Stimulated activated CD4-positive, alpha-beta T cell treated with anti-CD3 and anti-CD28 coated beads, Interleukin-15, amount 100 ng/mL, for 1 hour (primary cell): ENCODE measurements at places on chromosomes 6 and 20.

- no peak for DNase-seq
These were observed 84.4 kb downstream of the WASF1 start for GRCh38 chr6:110095101-110095500.

- DNase-seq, result no peak
These were observed 16.5 kb downstream of the SNHG17 start for GRCh38 chr20:38418509-38419204.

DNA sequence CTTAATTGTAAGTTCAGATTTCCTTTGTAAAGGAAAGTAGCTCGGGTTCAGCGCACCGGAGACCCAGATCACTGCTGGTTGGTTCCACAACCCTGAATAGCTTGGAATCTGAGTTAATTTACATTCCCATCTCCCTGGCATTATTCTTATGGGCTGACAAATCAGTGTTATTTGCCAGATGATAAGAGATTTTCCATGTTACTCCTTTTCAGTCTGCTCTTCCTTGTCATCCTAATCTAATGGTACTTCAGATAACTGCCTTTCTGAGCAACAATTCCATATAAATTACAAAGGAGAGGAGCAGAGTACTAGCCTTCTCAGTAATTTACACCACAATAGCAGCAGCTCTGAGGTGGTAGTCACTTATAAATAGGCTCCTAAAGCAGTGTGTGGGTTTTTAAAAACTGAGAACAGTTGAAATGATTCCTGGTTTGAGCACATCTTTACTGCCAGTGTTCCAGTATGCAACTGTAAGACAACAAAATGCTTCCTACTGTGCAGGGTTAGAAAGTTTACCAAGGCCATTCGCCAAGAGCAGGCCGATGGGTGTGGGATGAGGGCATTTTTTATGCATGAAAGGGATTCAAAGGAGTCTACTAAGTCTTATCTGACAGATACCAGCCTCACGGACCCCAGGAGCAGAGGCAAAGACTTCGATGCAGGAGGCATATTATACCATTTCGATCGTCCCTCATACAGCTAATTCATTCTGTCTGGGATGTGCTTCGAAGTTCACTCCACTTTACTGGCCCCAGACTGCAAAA is 89.7 kb downstream of the NDUFAF5 start:
- DNase-seq, result no peak

GRCh38 chr6:95408111-95408510 is 169.2 kb upstream of the MANEA start:
- DNase-seq, result no peak

GRCh38 chr20:32149566-32150170 is 40.2 kb downstream of the TM9SF4 start:
- DNase-seq, result no peak

DNA sequence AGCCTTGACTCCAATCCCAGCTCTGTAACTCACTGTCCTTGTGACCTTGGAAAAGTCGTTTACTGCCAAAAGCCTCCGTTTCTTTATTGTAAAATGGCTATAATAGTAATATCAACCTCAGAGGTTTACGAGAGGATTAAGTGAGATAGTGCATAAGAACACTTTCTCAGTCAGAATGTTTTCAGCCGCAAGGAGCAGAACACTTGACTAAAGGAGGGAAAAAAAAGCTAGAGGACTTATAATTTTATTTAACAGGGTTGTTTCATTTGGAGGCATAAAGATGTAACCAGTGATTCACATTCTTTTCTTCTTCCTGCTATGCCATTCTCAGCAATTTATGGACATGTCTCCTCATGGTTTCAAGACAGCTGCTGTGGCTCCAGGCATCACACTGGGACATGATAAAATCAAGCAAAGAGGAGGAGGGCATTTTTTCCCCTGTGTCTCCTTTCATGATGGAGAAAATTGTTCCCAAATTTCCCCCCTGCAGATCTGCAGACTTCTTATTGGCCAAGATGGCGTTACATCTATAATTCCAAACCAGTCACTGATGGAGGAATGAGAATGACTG is 143.0 kb upstream of the PTPN1 start:
- DNase-seq, result no peak

GRCh38 chr6:111090766-111091165 is 3.5 kb downstream of the SLC16A10 start:
- DNase-seq, result no peak

- DNase-seq, result no peak
These were observed 72.1 kb downstream of the MANEA start for GRCh38 chr6:95649451-95649850.

- no peak for DNase-seq
These were observed 28.9 kb downstream of the ESF1 start for GRCh38 chr20:13755809-13756208.

DNA sequence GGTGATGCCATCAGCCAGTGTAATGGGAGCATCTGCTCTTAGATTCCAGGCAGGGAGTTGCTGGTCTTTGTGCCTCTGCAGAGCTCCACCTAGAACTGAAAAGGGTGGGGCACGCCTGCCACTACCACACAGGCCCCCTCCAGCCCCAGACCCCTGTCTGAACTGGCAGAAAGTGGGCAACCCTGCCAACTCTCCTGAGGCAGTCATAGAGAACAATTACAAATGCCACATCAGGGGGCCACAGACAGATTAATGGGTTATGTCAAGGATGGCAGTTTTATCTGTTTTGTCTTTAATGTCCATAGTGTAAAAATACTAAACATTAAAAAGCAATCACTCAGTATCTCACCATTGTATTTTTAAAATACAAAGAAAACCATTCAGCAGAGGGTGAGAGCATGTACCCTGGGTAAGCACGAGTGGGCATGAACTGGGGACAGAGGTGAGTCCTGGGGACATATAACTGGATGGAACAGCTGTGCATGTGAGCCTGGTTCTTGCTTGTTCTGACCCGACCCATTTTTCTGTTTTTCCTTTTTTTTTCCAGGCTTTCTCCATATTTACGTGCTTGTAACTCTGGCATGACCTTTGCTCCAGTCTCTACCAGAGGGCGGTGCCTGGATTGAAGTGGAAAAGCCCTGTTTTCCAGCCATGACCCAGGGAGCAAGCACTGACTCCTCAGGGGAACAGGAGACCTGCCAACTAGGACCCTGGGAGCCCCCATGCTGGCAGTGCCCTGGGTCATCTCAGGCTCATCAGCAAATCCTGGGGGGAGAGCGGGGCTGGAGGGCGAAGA is 8.2 kb downstream of the TRAF3IP2 start:
- no peak for DNase-seq

- no peak for DNase-seq
These were observed 86.4 kb upstream of the CLDN20 start for GRCh38 chr6:155177363-155177961.

GRCh38 chr6:139763468-139764210 is 389.2 kb upstream of the CITED2 start:
- DNase-seq, result no peak

GRCh38 chr6:20458027-20458894 is 56.6 kb downstream of the E2F3 start:
- no peak for DNase-seq

DNA sequence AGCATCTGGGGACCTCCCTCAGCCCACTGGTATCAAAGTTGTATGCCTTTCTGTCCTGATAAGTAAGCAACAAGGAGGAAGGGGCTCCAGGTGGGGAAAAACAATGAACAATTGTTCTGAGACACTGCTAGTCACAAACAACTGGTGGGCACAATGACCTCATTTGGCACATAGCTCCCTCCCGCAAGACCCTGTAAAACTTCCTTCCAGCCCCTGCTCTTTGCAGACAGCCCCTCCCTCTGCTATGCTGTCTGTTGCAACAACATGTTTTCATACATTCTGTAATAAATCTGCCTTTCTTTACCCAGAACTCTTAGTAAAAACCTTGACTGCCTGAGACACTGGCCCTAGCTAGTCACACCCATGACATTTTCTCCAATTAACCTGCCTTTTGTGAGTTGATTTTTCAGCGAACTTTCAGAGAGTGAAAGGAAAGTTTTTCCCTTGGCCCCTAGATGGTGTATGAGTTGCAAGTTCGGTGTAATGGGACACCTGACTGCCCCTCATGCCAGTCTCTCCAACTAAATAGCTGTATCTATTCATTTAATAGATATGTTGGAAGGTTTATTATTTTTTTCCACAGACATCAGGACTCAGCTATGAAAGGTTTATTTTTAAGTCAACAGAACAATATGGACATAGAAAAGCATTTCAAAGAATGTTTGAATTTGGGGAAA is 142.3 kb upstream of the SLC22A16 start:
- no peak for DNase-seq

- DNase-seq, result no peak
These were observed 1.2 kb downstream of the TSBP1 start for GRCh38 chr6:32370505-32370904.

DNA sequence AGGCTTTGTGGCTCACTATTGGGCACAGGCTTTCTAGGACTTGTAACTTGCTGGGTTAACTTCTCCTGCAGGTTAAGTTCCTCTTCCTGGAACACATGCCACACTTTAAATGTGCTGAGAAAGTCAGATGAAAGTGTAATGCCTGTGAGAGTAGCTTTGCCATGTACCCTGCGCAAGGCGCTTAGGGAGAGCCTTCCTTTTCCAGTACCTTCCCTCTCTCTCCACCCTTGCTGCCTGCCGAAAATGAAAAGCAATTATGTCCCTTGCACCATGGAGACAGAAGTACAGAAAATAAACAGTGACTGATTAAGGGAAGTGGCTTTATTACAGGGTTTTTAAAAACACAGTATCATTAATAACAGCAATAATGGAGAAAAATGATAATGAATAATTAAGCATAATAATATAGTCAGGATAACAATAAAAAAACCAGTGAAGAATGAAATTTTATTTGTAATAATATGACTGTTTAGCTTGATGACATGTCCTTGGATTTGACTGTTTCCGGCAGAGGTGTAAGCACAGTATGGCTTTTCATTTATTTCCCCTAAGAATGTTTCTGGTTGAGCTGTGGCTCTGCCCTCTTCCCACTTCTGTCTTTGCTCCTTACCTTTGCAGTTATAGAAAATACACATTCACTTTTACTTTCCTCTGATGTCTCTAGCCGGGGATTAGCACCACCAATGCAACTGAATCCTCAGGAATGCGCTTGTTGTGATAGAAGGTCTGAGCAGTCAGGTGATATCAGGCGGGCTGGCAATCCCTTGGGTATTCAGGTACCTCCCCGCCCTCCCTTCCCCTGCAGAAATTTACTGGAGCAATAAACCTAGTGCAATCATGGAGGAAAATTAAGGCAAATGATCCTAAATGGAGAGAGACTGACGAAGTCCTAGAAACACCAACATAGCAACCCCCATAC is 472.3 kb upstream of the CITED2 start:
- DNase-seq, result no peak

DNA sequence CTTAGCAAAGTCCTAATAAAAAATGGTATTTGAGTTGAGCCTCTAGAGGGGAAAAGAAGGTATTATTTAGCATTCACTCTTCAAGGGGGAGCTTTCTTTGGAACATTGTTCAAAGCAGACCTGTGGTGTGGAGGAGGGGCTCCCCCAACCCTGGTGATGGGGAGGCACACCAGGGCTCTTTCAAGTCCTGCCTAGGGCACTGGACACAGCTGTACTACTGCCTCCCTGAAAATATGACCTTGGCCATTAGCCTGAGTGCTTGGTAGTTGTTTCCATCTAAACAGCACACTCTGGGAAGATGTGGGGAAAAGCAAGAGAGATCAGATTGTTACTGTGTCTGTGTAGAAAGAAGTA is 215.1 kb upstream of the CNR1 start:
- DNase-seq, result no peak

- no peak for DNase-seq
These were observed 64.1 kb upstream of the DDR1 start for GRCh38 chr6:30820193-30820592.

GRCh38 chr6:43714311-43715055 is 26.9 kb upstream of the MRPS18A start:
- no peak for DNase-seq

- DNase-seq, result no peak
These were observed 95.9 kb upstream of the JAG1 start for GRCh38 chr20:10769700-10770099.

GRCh38 chr6:100719883-100720682 is 161.0 kb downstream of the ASCC3 start:
- DNase-seq, result no peak

DNA sequence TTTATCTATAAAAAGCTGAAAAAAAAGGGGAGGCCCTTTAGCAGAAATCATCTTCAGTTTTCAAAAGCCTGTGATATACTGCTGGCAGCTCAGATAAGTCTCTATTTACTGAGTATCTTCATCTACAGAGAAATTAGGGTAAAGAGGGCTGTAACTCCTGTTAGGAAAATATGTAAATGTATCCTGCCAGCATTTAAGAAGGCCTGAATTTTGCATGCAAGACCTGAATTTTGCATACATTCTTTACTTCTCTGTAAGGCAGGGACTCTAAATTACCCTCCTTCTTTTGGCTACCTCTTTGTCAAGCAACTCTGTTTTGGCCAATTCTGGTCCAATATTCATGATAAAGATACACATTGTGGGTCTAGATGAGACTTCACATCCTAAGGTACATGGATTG is 150.6 kb upstream of the SPACA1 start:
- DNase-seq, result no peak

DNA sequence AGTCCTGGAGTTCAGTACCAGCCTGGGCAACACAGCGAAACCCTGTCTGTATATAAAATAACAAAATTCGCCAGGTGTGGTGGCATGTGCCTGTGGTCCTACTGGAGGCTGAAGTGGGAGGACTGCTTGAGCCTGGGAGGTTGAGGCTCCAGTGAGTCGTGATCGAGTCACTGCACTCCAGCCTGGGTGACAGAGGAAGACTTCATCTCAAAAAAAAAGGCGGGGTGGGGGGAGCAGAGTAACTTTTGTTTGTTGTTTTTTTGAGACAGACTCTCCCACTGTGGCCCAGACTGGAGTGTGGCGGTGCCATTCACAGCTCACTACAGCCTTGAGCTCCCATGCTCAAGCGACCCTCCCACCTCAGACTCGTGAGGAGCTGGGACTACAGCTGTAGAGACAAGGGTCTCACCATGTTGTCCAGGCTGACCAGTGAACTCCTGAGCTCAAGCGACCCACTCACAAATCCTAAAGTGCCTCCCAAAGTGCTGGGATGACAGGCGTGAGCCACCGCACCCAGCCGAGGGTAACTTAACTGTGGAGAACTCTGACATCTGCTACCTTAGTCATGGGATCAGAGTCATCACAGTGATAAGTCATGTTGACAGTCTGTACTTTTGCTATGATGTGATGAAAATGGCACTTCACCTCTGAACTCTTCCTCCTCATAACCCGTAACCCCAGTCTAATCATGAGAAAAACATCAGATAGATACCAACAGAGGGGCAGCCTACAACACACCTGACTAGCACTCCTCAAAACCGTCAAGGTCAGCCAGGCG is 16.5 kb downstream of the PEDS1 start:
- no peak for DNase-seq

GRCh38 chr6:19450651-19451050 is 386.5 kb upstream of the ID4 start:
- no peak for DNase-seq

- no peak for DNase-seq
These were observed 106.7 kb downstream of the FOXC1 start for GRCh38 chr6:1716396-1716795.

DNA sequence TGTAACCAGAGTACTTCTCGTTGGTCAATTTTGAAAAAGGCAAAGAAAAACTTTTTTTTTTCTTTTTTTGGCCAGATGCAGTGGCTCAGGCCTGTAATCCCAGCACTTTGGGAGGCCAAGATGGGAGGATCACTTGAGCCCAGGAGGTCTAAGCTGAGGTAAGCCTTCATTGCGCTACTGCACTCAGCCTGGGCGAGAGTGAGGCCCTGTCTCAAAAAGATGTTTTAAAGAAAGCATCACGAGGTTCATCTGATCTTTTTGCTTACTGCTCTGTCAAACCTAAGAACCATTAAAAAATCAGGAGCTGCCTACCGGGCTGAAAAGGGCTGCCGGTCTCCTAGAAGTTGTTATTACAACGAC is 607 bp downstream of the LYRM2 start:
- DNase-seq, result no peak
